ENCODE measurements at places on chromosomes 1 and 21.

DNA sequence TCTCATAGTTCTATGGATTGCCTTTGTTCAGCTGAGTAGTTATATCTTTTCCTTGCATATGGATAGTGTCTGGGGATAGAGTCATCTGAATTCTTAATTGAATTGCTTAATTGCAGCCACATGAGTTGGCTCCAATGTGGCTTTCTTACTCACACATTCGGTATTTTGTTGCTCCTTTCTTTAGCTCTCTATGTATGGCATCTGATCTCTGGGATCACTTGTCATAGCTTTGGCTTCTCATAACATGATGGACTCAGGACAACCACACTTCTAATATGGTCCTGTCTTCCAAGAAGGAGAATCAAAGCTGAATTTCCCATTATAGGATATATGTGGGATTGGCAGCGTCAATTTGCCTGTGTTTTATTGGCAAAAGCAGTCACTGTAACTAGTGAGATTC, 716.2 kb downstream of the NCAM2 start:
- DNase-seq = no peak

- no peak for DNase-seq
Measured at GRCh38 chr1:58754683-58755467, 29.0 kb downstream of the JUN start.

DNA sequence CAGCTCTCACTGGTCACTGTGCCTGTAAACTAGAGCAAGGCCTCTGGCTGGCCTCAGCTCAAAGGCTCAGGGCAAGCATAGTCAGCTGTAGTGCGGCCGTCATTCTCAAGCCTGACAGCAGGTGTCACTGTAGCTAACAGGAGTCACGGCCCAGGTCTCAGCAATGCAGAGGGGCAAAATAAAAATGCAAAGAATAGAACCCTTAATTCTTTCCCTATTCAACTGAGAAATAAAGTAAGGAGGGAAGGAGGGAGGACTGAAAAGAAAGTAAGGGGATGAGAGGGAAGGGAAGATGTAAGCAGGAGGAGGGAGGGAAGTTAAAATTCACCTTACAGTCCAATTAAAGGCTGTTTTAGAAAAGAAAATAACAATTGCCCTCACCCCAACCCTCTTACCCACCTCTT, 106.1 kb downstream of the KIAA0319L start:
- no peak for DNase-seq

DNA sequence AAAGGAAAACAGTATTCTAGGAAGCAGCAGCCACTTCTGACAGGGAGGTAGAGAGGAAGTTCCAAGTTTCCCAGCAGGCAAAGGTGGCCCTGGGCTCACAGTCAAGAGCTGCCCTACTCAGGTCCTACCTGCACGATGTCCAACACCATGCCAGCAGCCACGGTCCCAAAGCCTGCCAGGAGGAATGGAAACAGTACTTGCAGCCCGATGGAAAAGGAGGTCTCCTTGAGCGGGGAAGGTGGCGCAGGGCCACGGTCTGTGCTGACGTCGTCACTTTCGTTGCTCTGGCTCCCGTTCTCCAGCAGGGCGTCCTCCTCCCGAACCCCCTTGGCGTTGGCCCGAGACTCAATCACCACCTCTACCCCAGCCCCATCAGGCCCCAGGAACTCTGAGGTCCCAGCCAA, 3.1 kb downstream of the SLC41A1 start:
- no peak for DNase-seq

GRCh38 chr1:172976222-172977041, 74.3 kb downstream of the TNFSF18 start:
- DNase-seq = no peak

- DNase-seq = no peak
Measured at GRCh38 chr1:156596426-156596825, 4.8 kb downstream of the NAXE start.

GRCh38 chr1:97820470-97821188, 100.2 kb downstream of the DPYD start:
- DNase-seq = no peak

DNA sequence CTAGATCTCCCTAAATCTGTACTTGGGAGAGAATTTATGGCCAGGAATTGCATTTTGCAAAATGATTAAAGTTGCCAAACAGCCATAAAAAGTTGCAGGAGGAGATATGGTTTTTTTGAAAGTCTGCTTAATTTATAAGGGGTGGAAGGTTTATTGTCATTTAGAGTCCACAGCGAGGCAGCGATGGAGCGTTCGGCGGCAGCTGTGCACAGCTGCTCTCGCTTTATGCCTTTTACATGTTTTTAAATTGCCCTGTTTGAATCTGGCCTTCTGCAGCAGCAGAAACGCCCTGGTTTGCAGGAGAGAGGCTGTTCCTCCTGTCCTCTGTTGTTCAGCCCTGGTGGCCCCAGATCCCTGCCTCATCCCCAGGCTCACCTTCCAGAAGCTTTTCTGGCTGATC, 144.9 kb upstream of the POU3F1 start:
- no peak for DNase-seq

DNA sequence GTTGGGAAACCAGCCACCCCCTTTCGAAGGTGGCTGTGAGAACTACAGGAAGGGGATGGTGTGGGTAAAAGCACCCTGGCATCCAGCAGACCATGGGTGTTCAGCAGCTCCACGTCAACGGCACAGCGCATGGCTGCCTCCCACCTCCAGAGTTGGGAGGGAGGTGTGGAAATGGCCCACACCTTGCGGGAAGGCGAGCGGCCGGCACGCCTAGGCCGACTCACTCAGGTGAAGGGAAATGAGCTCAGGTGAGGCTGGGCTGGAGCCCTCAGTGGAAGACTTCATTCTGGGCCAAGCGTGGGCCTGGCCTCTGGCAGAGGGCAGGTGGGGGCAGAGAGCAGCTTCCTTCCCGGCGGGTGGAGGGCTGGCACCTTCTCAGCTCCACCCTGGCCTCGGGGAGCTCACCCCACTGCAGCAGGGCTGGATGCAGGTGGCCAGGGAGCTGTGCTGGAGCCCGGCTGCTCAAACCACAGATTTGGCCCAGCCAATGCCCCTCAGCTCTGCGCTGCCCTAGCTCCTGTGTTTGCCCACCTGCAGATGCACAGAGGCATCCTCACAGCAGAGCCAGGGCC, 24.8 kb upstream of the ALDH4A1 start:
- peak; percentile 31 for DNase-seq

DNA sequence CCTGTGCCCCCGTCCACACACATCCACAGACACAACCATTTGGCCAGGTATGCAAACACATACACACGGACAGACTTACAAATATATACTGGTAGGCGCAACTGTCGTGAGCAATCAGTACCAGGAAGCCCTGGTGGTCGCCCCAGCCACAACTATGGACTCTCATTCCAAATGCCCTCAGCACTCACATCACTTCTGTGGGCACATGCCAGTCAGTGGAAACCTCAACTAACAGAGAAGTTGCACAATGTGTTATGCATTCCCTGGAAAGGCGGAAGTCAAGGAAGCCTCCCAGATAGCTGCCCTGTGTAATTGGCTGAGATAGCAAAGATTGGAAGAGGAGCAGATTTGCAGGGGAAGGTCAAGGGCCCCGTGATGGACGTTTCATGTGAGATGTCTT, 1.4 kb upstream of the HEYL start:
- DNase-seq = no peak

DNA sequence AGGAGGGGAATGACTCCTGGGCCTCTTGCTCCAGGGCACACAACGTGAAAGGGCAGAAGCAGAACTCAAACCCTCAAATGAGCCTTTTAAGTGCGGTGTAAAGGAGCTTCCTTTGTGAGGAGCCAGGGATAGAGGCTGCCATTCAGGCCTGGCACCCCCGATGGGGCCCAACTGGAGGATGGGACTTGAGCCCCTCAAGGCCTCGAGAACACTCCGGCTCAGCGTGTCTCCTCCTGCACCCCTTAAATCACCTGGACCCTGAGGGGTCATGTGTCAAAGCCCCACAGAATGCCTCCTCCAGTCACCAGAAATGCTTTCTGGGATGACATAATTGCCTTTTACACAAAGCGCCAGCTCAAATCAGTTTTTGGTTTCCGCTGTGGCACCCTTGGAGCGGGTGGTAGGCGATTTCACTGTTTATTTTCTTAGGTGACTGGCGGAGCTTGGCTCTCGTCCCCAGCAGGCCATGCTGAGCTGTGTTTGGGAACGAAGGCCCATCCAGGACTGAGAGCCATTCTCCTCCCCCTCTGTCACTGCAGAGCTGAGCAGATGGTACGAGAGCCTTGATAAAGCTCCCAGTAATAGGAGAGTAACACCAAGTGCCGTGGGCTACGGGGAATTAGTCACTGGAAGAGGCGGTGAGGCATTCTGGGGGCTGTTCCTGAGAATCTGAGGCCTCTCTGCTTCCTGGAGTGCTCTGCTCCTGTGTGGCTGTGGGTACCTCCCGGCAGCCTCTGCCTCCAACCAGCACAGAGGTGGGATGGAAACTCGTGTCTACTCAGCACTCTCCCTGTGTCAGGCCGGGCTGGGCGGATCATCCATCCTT, 163.0 kb downstream of the GRIK3 start:
- no peak for DNase-seq

DNA sequence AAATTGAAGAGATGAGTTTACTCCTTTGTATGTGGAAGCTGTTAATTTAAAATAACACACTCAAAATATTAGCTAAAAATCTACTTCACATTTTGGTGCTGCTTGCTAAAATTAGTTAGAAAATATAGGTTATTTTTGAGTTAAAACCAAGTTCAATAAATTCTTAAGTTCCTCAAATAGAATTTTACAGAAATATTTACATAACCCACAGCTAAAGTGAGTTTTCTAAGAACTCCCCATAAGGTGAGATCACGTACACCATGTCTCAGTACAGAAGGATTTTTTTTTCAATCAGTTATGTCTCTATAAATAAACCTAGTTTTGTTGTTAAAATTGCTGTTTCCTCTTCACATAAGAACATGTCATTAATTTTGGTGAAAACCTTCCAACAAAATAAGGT, 108.0 kb downstream of the SDCCAG8 start:
- no peak for DNase-seq

DNA sequence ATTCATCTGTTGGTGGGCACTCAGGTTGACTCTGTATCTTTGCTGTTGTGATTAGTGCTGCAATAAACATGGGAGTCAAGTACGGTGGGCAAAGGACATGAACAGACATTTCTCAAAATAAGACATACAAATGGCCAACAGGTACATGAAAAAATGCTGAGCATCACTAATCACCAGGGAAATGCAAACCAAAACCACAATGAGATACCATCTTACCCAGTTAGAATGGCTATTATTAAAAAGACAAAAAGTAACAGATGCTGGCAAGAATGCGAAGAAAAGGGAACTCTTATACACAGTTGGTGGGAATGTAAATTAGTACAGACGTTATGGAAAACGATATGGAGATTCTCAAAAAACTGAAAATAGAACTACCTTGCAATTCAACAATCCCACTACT, 98.9 kb downstream of the TMEM53 start:
- DNase-seq = no peak

- no peak for DNase-seq
Measured at GRCh38 chr21:25461725-25462124, 145.6 kb downstream of the MRPL39 start.

DNA sequence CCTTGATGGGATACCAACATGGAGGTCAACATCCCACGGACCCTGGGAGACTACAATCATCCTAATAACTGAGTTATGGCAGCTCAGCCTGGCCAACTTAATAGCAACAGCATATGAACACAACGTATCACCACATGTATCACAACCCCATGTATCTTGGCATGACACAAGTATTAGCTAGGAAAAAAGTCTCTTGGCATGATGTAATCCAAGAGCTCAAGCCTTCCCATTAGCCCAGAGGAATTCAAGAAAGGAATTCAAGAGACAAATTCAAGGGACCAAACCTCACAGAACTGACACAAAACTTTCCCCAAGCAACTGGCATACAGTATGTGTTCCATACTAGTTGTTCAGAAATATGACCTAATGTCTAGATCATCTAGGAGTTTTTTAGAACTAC, 100.9 kb upstream of the HMGB4 start:
- DNase-seq = no peak

DNA sequence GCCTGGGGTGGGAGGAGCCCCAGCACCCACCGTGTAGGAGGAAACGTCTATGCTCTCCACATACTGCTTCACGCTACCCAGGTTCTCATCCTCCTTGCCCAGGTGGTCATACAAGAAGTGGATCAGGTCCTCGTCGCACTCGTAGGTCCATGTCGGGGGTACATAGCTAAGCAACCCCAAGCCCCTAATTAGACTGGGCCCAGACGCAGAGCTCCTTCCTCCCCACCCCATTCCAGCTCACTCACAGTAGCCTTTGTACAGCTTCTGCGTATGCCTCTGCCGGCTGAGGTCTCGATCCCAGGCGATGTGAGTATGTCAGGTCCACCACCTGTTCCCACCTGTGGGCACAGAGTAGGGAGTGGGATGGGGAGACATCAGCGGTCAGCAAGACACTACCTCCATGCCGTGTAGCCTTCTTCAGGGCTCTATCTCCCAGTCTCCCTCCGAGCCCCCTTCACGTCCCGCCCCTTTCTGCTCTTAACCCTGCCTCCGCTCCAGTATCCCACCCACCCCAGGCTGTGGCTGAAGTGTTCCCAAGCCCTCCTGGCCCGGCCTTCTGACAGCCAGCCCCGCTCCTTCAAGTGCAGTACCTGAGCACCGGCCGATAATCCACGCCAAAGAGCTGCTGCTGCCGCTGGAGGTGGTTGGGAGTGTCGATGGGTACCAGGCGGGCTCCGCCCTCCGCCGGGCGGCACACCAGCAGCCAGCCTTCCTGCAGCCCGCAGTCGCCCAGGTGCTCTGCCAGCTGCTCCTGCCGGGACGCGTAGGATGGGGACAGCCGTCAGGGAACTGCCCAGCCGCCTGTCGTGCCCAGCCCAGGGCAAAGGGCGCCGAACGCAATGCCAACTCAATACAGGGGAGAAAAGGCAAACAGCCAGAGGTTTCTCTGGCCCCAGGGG, 919 bp downstream of the HECTD3 start:
- no peak for DNase-seq

DNA sequence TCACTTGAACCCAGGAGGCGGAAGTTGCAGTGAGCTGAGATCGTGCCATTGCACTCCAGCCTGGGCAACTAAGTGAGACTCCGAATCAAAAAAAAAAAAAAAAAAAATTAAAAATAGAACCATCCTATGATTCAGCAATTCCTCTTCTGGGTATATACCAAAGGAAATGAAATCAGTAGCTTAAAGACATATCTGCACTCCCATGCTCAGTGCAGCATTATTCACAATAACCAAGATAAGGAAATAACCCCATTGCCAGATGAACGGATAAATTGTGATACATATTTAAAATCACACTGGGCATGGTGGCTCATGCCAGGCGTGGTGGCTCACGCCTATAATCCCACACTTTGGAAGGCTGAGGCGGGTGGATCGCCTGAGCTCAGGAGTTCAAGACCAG, 23.8 kb downstream of the ALDH9A1 start:
- DNase-seq = no peak

GRCh38 chr1:220990427-220991339, 111.4 kb downstream of the HLX start:
- DNase-seq = no peak

DNA sequence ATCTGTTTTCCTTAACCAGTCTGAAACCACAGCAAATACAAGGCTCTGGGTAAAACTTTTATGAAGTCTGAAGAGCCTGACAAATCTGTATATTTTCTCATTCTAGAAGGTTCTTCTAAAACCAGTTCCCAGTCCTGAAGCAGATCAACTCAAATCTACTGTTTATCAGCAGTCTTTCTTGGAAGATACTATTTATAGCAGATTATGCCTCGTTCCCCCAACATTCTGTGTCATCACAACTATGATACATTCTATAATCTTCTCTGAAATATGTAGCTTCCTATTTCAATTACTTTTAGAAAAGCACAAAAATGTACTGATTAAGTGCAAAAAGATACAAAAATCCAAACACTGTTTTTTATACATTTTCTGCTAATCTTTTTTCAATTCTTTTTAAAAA, 67.5 kb downstream of the NIBAN1 start:
- no peak for DNase-seq

Measured in activated gamma-delta T cell (primary cell).